ENCODE measurements at places on chromosomes 16 and 17.

GRCh38 chr17:79978548-79978855, 57.2 kb downstream of the TBC1D16 start:
- no peak for DNase-seq

DNA sequence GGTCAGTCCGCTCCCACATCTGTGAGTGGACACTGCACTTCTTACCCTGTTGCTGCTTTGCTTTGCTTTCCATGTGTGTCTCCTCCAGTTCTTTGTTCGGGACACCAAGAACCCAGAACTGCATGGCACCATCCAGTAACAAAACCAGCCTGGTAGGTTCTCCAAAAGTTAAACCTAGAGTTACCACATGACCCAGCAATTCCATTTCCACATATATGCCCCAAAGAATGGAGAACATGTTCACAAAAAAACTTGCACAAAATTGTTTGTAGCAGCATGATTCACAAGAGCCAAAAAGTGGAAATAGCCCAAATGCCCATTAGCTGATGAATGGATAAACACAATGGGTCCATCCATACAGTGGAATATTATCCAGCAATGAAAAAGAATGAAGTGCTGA, 10.3 kb upstream of the CCL22 start:
- DNase-seq, result no peak

DNA sequence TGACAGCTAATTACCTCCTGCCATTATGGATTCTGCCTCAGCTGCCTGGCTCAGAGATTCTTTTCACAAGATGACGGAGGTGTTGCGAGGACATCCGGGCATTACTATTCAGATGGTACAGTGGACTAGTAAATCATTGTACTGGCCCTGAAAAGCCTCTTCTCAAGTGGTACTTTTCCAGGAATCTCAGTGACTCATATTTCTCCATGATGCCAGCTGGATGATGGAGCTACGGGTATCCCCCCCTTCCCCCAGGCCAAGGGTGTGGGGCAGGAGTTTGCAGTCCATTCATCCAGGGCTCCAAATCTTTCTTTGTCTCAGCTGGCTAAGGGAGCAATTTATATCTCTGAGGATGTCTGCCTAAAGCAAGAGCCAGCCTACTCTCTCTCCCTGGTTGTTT, 107.7 kb upstream of the GPR139 start:
- DNase-seq, result no peak

DNA sequence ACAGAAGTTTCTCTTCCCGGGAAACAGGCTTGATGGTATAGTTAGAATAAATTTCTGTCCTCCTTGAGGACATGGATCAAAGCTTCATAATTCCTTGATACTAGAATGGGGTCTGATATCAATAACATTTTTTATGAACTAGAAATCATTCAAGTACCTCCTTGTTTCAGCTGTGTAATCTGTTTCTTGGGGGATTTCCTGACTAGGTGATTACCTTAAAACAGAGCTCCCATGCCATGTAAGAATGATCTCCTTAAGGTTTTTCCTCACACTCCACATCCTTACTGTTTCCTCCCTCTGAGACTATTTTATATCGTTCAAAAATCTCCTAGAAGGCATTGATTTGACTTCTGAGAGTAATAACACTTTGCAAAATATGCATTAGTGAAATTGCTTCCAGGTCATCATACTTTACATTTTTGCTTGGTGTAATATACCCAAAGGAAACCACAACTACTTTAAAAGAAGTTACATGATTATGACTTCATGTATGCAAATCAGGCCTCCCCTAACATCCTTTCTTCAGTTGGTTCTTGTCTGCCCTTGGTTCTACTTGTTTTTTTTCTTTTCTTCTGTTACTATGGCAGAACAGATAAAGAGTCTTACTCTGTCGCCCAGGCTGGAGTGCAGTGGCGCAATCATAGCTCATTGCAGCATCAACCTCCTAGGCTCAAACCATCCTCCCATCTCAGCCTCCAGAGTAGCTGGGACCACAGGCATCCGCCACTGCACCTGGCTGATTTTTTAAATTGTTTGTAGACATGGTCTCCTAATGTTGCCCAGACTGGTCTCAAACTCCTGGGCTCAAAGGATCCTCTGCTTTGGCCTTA, 388.8 kb downstream of the ZFHX3 start:
- DNase-seq, result no peak

DNA sequence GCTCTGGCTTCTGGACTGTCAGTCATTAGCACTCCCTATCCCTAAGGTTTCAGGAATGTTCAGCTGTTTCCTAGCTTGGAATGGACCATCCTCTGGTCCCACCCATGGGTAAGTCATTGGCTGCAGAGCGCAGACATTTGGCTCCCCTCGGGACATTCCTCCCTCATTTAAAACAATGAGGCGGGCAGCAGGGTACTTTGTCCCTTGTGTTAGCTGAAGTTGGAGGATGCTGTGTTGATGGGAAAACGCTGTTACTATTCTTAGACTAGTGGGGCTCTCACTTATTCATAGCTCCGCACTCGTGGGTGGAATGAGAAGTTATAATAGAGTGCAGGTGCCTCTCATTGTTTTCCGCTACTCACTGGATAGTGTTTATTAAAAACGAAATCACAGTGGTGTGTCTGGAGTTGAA, 673.8 kb downstream of the WWOX start:
- DNase-seq, result no peak

DNA sequence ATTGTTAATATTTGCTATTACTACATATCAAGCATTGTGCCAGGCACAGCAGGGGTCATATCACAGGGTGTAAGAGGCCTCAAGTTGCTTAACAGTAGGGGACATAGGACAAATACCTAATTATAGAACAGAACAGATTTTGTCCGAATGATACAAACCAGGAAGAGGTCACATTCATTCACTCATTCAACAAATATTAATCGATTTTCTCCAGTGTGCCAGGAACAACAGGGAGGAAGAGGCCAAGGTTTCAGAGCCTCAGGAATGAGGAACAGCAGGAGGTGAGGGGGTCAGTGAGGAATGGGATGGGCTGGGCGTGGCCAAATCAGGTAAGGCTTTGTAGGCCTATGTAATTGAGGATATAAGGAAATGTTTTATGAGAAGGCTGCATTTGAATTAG, 11.2 kb upstream of the CHST4 start:
- no peak for DNase-seq

DNA sequence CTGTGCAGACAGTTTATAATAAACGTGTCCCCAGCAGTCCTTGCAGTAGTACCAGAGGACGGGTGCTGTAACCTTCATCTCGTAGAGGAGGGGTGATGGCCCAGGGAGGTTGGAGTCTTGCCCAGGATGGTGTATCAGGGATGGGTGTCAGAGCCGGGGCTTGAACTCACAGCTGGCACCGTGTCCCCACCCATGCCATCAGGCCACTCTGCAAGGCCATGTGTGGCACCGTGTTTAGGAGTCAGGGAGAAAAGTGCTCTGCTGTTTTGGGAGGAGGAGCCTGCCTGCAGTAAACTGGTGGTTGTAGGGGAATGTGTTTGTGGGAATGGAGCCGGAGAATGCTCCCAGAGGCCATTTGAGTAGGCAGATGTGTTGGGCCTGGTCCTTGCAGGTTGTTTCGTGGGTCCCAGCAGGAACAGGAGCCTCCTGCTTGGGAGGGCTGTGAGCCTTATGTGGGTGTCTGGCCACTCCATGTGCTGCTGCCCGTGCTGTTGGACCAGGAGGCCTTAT, 1.7 kb downstream of the ADORA2B start:
- no peak for DNase-seq

GRCh38 chr17:44966348-44967025, 1.6 kb downstream of the C1QL1 start:
- DNase-seq, result no peak

GRCh38 chr16:50467943-50468748, 80.0 kb upstream of the NKD1 start:
- DNase-seq, result no peak

GRCh38 chr17:39665642-39666224, 584 bp downstream of the TCAP start:
- DNase-seq, result no peak

Measured in stimulated activated CD4-positive, alpha-beta T cell treated with anti-CD3 and anti-CD28 coated beads, Interleukin-12 subunit alpha, Interleukin-12 subunit beta, amount 100 ng/mL, for 48 hours (primary cell).